ENCODE measurements at places on chromosomes 6 and 20.

DNA sequence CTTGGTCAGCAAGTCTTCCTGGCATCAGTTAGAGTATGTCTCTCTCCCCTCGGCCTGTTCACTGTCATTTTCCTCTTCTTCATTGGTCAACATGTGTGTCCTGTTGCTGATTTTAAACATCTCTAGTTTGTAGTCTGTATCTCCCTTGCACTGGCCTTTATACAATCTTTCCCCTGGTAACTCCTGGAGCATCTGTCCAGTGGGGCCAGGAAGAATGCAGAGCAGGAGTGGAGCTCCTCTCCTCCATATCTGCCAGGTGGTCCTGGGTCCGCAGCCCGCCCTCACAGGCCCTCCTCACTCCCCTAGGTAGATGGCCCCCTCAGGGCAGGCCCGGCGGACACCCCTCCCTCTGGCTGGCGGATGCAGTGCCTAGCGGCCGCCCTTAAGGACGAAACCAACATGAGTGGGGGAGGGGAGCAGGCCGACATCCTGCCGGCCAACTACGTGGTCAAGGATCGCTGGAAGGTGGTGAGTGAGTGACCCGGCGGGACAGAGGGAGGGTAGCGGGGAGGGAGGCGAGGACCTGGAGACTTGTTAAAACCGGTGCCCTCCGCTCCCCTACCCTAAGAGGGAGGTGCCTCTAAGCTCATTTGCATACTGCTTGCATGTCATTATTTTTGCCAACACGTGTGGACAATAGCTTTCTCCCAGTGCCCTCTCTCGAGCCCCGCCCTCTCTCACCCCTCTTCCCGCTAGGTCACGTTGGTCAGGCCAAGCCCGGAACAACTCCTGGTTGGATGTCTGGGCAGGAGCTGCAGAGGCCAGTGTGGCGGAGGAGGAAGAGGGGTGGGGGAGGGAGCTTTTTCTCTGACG lies 3.2 kb downstream of the TTBK1 start:
- DNase-seq: peak; percentile 5

- DNase-seq: no peak
These were observed 303.4 kb downstream of the CENPW start for GRCh38 chr6:126643352-126643751.

DNA sequence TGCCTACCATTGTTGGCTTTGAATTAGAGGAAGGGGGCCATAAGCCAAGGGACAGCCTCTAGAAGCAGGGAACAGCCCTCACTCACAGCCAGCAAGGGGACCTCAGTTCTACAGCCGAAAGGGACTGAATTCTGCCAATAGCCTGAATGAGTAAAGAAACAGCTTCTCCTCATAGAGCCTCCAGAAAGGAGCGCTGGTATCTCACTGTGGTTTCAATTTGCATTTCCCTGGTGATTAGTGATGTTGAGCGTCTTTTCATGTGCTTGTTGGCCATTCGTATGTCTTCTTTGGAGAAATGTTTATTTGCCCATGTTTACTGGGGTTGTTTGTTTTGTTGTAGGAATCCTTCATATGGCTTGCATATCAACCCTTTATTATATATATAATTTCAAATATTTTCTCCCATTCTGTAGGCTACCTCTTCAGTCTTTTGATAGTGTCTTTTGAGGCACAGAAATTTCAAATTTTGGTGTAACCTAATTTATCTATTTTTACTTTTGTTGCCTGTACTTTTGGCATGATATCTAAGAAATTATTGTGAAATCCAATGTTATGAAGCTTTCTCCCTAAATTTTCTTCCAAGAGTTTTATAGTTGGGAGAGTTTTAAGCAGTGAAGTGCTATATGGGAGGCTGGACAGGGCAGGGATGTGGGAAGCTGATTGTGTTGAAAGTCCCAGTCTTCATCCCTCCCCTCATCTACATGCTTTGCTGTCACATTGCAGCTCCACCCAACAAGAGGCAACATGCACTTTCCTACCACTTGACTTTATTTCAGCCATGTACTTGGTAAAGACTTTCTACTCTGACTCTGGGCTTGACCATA lies 82.3 kb upstream of the SHLD1 start:
- DNase-seq: no peak

DNA sequence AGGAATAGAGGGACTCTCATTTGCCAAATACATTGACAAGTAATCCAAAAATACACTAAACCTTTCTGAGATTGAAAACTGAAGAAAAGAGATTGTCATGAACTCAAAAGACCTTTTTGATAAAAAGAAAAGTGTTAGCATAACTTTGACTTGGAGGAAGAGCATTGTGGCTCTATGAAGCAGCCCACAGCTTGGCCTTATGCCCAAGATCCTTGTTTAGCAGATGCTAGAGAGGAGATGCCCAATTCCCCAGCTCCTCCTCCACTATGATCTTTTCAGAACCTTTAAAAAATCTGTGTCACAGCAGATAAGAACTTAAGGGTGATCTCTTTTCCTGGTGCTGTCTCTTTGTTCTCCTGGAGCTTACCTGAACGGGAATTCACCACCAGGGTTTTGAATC lies 35.8 kb upstream of the IGF2R start:
- DNase-seq: no peak

DNA sequence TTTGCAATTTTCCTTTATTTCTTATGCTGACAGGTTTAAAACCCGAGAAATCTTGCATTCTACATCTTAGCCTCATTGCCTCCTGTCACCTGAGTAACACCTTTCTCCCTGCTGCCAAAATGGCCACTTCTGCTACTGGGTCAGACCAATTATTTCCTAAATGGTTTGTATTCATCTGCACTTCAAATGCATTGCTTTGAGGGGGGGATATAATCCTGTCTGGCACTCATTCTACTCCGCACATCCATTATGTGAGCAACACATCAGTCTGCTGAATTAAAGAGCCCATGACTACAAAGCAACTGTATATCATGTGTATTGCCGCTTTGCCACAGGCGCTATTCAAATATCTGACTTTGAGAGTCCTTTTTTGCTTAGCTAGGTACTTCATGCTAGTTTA lies 141.6 kb upstream of the TSHZ2 start:
- no peak for DNase-seq

DNA sequence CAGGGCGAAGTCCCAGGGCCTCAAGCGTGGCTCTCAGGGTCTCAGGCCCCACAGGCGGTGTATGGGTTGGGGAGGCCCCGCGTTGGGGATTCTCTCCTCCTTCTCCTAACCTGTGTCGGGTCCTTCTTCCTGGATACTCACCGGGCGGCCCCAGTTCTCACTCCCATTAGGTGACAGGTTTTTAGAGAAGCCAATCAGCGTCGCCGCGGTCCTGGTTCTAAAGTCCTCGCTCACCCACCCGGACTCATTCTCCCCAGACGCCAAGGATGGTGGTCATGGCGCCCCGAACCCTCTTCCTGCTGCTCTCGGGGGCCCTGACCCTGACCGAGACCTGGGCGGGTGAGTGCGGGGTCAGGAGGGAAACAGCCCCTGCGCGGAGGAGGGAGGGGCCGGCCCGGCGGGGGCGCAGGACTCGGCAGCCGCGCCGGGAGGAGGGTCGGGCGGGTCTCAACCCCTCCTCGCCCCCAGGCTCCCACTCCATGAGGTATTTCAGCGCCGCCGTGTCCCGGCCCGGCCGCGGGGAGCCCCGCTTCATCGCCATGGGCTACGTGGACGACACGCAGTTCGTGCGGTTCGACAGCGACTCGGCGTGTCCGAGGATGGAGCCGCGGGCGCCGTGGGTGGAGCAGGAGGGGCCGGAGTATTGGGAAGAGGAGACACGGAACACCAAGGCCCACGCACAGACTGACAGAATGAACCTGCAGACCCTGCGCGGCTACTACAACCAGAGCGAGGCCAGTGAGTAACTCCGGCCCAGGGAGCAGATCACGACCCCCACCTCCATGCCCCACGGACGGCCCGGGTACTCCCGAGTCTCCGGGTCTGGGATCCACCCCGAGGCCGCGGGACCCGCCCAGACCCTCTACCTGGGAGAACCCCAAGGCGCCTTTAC lies at the start of gene HLA-G:
HLA-G (plus strand) TSS at position 247 of the 892 bp plus-strand sequence; CDS start at position 267, 20 bp downstream.
- DNase-seq: no peak

GRCh38 chr6:33613795-33614168 lies 7.3 kb upstream of the ITPR3 start:
- DNase-seq: no peak

DNA sequence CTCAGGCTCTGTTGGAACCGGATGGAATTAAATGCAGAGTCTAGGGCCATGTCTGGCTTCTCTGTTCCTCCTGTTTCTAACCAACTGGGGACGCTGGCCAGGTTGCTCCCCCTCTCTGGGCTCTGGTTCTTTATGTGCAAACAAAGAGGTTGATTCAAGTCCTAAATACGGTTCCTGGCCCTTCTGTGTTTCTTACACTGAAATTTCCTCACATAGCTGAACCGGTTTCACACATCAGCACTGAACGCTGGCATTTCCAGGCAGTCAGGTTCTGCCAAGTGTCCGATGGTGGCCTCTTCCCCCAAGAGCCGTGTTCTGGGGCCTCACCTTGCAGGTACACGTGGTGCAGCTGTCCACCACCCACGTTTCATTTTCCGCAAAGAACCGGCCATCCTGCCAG lies 13.5 kb downstream of the THBS2 start:
- DNase-seq: no peak

- DNase-seq: no peak
These were observed 6.6 kb downstream of the HTR1B start for GRCh38 chr6:77456531-77457248.

DNA sequence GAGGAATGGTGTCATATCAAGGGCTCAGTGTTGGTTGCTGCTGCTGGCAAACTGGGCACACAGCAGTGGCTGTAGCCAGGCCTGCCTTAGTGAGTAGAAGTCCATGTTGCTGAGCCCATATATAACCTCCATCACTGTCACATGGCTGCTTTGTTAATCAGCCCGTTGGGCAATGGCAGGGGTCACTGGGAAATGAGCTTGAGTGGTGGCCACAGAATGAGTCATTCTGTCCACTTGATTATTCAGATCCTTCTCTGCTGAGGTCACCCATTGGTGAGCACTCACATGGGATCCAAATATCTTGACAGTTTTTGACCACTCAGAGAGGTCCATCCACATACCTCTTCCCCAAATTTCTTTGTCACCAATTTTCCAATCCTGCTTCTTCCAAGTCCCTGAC lies 898.9 kb upstream of the EYS start:
- DNase-seq: no peak

DNA sequence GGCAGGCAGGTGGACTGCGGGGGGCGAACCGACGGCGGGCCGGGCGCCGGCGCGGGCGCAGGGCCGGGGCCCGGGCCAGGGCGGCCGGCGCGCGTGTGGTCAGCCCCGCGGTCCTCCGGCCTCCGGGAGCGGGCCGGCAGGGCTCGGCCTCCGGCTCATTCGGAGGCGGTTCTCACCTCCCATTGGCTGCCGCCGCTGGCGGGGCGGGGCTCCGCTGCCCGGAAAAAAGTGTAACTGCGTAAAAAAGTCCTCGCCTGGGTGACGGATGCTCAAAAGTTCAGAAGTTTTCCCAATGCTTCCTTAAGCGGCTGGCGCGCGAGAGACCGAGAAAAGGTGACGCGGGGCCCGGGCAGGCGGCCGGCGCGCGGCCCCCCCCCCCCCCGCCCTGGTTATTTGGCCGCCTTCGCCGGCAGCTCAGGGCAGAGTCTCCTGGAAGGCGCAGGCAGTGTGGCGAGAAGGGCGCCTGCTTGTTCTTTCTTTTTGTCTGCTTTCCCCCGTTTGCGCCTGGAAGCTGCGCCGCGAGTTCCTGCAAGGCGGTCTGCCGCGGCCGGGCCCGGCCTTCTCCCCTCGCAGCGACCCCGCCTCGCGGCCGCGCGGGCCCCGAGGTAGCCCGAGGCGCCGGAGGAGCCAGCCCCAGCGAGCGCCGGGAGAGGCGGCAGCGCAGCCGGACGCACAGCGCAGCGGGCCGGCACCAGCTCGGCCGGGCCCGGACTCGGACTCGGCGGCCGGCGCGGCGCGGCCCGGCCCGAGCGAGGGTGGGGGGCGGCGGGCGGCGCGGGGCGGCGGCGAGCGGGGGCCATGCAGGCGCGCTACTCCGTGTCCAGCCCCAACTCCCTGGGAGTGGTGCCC lies at the start of gene FOXC1:
FOXC1 (plus strand) TSS at position 268 of the 849 bp plus-strand sequence; CDS start at position 799, 531 bp downstream.
- no peak for DNase-seq

GRCh38 chr20:2379511-2380229 lies 1.0 kb upstream of the TGM6 start:
- no peak for DNase-seq

DNA sequence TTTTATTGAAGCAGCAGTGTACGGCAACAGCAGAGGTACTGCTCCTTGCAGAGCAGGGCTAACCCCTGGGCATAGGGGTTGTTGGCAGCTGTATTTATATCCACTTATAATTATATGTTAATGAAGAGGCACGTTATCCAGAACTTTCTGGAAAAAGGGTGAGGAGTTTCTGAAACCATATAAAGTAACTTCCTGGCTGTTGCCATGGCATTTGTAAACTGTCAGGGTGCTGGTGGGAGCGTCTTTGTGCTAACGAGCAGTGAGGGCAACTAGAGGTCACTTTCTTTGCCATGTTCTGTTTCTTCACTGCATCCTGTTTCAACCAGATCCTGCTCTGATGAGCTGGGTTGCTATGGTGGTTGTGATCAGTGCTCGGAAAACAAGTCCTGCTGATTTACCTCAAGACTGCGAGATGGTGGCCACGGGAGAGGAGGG lies 11.1 kb upstream of the ARFGEF2 start:
- DNase-seq: no peak

DNA sequence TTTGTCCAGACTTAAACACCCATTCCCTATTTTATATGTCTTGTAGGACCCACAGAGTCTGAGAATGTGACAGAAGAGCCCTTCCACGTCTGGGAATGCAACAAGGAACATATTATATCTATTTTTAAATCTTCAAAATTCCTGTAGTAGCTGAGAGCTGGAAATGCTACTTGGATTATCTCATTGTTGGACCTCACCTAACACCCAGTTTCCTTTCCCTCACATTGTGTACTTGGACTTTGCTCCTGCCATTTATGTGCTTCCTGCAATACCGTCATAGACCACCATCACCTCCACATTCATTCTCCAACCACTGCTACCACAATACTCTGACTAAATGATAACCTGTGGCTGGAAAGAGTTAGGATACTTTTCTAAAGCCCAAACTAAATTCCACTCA lies 335.4 kb downstream of the COL12A1 start:
- no peak for DNase-seq

GRCh38 chr6:43796168-43796567 lies 26.2 kb downstream of the VEGFA start:
- no peak for DNase-seq

- DNase-seq: peak; percentile 94
These were observed 16.8 kb upstream of the ARFGEF2 start for GRCh38 chr20:48904566-48905296.

- DNase-seq: no peak
These were observed 336 bp upstream of the SMPDL3A start for GRCh38 chr6:122788663-122789181.

DNA sequence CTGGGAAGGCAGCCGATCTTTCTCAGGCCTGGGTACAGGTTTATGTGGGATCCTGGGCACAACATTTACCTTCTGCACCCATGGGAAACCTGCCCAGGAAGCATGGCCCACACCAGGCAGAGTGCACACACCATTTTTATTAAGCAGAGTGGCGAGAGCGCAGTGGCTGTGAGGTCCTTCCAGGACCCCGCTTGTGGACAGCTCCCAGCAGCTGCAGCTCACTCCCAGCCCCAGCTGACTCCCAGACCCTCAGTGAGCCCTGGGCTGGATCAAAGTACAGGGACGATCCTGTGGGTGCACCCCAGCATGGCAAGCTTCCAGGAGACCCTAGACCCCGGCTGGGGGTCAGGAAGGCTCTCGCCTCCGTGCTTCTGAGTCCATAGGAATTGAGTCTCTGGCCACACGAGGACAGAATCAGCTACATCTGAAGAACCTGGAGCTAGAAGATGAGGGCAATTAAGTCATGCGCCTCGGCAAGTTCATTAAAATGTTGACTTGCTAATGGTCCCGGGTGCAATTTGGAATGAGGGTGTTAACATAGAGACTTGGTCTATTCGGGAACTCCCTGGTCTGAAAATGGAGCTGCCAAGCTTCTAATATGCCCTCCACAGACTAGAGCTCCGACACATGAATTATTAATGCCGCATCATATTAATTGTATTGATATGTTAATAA lies 65.4 kb upstream of the SLCO4A1 start:
- DNase-seq: no peak

Data from NCI-H2171 (cell line).